ENCODE measurements at places on chromosomes 7 and 10.
A peak's percentile ranks its signal among the peaks of the same experiment; 100 is the strongest.

- DNase-seq: no peak
Measured at GRCh38 chr7:123784263-123784662, 35.5 kb upstream of the WASL start.

- DNase-seq: no peak
Measured at GRCh38 chr7:45174966-45175765, 17.6 kb downstream of the RAMP3 start.

DNA sequence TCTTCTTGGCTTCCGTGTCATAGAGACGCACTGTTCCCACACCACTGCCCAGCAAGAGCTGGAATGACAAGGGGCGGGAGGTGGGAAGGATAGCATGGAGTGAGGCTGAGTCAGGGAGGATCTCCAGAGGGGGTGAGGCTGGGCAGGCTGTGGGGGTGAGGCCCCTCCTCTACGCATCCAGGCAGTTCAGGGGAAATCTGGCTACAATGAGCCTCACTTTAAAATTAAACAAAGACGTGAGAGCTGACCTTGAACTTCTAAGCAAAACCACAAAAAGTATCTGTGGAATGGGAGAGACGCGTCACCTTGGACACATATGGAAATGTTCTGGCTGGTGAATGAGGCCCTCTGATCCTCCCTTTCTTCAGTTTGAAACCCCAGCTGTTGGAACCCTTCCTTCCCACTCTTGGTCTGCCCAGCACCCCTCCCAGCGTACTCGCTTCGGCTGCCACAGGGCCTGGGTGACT lies 17.7 kb downstream of the WDR91 start:
- no peak for DNase-seq

DNA sequence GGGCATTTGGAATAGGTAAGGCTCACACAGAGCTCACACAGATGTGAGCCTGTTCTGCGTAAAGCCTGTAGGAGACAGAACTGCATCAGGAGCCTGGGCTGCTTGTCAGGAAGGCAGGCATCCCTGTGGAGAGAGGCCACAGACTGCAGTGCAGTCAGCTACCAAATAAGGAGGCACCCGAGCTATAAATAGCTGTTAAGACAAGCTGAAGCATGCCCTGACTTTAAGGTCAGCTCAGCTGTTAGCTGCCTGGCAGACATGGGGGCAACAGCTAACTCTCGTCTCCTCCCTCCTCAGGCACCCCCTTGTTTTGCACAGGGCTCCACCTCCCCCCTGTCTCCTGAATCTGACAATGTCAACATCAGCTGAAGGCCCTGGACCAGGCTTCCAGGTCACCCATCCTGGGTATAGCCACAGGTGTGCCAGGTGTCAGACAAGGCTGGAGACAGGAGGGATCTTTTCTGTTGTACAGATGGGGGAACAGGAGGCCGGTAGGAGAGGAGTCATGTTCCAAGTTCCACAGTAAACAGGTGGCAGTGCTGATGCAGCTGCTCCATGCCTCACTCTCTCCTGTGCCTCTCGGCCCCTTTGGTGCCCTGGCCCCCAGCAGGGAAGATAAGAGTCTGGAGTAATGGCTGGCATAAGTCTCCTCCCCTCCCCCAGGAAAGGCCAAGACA lies 27.6 kb upstream of the MKRN1 start:
- DNase-seq: peak; percentile 45

GRCh38 chr10:132560241-132560731 lies 22.7 kb downstream of the INPP5A start:
- no peak for DNase-seq

DNA sequence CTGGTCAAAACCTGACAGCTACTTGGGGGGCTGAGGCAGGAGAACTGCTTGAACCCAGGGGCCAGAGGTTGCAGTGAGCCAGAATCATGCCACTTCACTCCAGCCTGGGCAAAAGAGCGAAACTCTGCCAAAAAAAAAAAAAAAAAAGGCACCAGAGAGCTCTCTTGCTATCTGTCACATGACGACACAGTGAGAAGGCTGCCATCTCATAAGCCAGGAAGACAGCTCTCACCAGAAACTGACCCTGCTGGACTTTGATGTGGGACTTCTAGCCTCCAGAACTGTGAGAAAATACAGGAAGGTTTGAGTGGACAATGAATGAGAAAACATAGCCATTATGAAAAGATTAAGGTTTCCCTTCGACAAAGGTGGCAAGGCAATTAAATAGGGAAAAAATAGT lies 51.1 kb upstream of the KCNIP2 start:
- DNase-seq: no peak

GRCh38 chr7:1027242-1028043 lies 16.9 kb upstream of the GPR146 start:
- peak; percentile 66 for DNase-seq

- DNase-seq: no peak
Measured at GRCh38 chr7:27151341-27151930, 947 bp downstream of the HOXA3 start.
